ENCODE measurements at places on chromosomes 1 and 21. TPM values are rescaled to one million over a fixed set of nuclear protein-coding genes. Genes with fewer than 3 reads are reported as not detected.

Gene MNDA
- 5.7 TPM for total RNA-seq

Gene KCNK2
- 9.4 TPM for total RNA-seq

DNA sequence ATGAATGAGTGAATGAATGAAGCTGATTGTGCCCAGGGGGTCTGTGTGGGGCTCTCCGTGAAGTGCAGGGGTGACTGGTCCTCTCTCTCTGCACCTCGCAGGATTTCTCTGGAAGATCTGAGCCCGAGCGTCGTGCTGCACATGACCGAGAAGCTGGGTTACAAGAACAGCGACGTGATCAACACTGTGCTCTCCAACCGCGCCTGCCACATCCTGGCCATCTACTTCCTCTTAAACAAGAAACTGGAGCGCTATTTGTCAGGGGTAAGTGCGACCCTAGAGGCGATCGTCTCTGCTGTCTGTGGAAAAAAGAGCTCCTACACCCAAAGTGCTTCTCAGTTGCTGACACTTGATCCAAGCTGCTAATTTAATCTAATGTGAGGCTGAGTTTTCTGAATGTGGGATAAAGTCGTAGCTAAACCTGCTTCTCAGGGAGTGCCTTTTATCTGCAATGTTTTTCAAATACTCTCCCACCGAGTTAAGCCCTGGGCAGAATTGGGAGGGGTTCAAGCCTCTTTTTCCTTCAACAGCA, 101.7 kb downstream of the HUNK start:
- no peak for DNase-seq
- H3K27me3 ChIP-seq, result no peaks in the 10 kb centered on the region
- no peak overlapping the region for H3K4me3 ChIP-seq
- no peaks in the 10 kb centered on the region for H3K4me1 ChIP-seq
- peaks cover 3% of the 10 kb centered on the region for H3K36me3 ChIP-seq

- H3K4me1 ChIP-seq, result peaks cover 5% of the 10 kb centered on the region
- no peak for DNase-seq
- H3K27ac ChIP-seq, result no peak overlapping the region
- H3K36me3 ChIP-seq, result no peaks in the 10 kb centered on the region
- H3K27me3 ChIP-seq, result no peaks in the 10 kb centered on the region
Measured at GRCh38 chr1:231103961-231104360, 57.9 kb upstream of the TRIM67 start.

Gene KRTAP19-6
- total RNA-seq, result not detected

Gene ZNF496
- total RNA-seq, result 47.4 TPM

DNA sequence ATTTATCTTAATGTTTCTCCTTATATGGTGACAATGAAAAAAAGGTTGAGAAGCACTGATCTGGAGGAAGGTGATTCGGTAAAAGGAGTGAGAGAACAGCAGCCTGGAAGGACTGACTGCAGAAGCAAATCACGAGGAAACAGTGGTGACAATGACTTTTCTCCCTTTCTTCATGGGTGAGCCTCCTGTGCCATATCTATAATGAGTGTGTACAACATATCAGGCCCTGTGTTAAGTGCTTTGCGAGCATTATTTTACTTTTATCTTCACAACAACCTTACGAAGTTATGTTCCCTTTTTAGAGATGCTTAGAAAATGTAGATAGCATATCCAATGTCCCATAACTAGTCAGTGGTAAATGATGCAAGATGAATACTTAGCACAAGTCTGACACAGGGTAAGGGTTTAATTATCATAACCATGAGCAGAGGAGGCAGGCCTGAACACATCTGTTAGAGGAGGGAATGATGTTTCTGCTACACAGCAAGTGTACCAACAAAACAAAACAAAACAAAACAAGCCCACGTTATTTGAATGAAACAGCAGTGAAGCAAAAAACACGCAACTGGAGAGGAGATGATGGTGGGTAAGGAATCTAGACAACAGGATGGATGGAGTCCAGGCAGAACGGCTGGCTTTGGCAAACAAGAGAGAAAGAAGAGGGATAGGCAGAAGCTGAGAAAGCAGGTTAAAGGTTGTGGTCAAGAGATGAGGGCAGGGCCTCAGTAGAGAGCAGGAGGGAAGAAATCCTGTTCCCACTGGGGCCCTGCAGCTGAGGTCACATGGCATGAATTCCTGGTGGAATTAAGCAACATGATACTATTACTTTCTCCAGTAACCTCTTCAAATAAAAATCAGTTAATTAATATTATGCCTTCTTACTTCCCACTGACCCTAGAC, 29.6 kb downstream of the GNG12 start:
- H3K4me3 ChIP-seq, result no peak overlapping the region
- no peaks in the 10 kb centered on the region for H3K4me1 ChIP-seq
- no peak for DNase-seq

- H3K27ac ChIP-seq, result peak overlapping the region; percentile 93
- H3K27me3 ChIP-seq, result no peaks in the 10 kb centered on the region
- H3K4me3 ChIP-seq, result peak overlapping the region; percentile 50
- no peaks in the 10 kb centered on the region for H3K36me3 ChIP-seq
- no peak for DNase-seq
Measured at GRCh38 chr1:2132222-2133038, 62.1 kb downstream of the FAAP20 start.

DNA sequence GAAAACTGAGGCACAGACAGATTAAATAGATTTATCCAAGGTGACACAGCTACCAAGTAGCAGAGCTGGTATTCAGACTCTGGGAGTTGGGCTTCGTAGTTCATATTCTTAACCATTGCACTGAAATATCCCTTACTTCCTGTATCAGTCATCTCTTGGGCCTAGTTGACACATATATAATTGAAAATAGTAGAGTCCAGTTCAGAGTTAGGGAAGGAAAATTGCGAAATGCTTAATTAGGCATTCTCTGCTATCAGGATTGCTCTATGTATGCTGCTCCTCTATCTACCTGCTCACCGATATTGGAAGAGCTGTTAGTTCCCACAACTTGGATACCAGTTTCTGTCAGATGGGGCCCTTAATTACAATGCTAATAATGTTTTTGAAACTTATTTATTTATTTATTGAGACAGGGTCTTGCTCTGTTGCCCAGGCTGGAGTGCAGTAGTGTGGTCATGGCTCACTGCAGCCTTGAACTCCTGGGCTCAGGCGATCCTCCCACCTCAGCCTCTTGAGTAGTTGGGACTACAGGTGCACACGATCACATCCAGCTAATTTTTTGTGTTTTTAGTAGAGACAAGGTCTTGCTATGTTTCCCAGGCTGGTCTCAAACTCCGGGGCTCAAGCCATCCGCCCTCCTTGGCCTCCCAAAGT, 8.2 kb downstream of the RCOR3 start:
- H3K27ac ChIP-seq, result no peak overlapping the region
- H3K36me3 ChIP-seq, result no peaks in the 10 kb centered on the region
- DNase-seq, result no peak
- H3K27me3 ChIP-seq, result no peaks in the 10 kb centered on the region
- no peaks in the 10 kb centered on the region for H3K4me1 ChIP-seq
- no peak overlapping the region for H3K4me3 ChIP-seq

GRCh38 chr1:92872719-92873118, 40.9 kb downstream of the RPL5 start:
- no peaks in the 10 kb centered on the region for H3K27me3 ChIP-seq
- no peak for DNase-seq
- no peak overlapping the region for H3K4me3 ChIP-seq
- H3K4me1 ChIP-seq, result no peaks in the 10 kb centered on the region
- no peak overlapping the region for H3K27ac ChIP-seq

- no peaks in the 10 kb centered on the region for H3K27me3 ChIP-seq
- H3K4me1 ChIP-seq, result no peaks in the 10 kb centered on the region
- no peaks in the 10 kb centered on the region for H3K36me3 ChIP-seq
Measured at GRCh38 chr1:81330111-81330510, 470.6 kb upstream of the ADGRL2 start.

GRCh38 chr1:76068542-76068941, 6.0 kb upstream of the ST6GALNAC3 start:
- H3K4me3 ChIP-seq, result no peak overlapping the region
- no peaks in the 10 kb centered on the region for H3K36me3 ChIP-seq
- H3K4me1 ChIP-seq, result no peaks in the 10 kb centered on the region
- no peak overlapping the region for H3K27ac ChIP-seq
- no peak for DNase-seq

Gene KIRREL1
- total RNA-seq, result 60.6 TPM

Gene GJA8
- not detected for total RNA-seq

GRCh38 chr1:114238053-114238452, 84.4 kb upstream of the SYT6 start:
- no peak overlapping the region for H3K27ac ChIP-seq
- no peak for DNase-seq
- no peaks in the 10 kb centered on the region for H3K4me1 ChIP-seq

Gene PLA2G2C
- not detected for total RNA-seq

DNA sequence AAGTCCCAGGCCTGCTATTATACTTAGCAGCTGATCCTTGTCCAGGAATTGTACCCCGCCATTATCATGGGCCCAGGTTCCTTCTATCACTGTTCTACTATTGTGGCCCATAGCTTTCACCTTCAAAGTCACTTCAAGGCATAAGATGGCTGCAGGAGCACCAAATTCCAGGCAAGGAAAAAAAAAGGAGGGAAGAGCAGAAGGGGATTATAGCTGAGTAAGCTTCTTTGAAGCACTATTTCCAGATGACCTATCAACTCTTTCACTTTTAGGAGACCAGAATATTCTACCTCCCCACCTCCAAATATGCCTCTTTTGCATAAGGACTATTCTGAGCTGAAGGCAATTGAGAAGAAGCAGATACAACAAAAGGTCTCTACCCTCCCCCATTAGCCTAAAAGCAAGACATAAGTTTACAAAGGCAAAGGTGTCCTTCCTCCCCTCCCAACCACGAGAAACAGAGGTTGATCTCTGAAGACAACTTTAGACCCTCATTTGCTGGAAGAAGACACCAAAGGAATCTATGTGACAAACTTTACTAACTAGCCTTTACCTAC, 41.8 kb downstream of the PTAFR start:
- DNase-seq, result no peak
- no peak overlapping the region for H3K27ac ChIP-seq
- H3K4me1 ChIP-seq, result no peaks in the 10 kb centered on the region
- no peaks in the 10 kb centered on the region for H3K36me3 ChIP-seq

DNA sequence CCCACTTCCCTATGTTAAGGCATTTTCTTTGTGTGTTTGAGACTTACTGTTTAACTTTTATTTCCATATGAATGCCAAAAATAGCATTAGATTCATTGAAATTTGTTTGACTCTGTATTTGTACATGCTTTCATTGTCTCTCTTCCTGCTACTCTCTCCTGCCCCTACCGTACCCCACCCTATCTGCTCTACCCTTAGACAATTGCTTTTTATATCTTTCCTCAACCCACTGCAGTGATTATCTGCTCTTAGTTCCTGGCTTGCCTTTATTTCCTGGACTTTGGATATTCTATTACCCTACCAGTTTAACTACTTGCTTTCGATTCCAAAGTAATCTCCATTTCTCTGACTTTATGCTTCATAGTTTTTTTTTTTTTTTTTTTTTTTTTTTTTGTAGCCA, 10.5 kb downstream of the RAVER2 start:
- H3K36me3 ChIP-seq, result no peaks in the 10 kb centered on the region
- no peaks in the 10 kb centered on the region for H3K27me3 ChIP-seq
- no peak for DNase-seq
- no peak overlapping the region for H3K4me3 ChIP-seq
- no peak overlapping the region for H3K27ac ChIP-seq

DNA sequence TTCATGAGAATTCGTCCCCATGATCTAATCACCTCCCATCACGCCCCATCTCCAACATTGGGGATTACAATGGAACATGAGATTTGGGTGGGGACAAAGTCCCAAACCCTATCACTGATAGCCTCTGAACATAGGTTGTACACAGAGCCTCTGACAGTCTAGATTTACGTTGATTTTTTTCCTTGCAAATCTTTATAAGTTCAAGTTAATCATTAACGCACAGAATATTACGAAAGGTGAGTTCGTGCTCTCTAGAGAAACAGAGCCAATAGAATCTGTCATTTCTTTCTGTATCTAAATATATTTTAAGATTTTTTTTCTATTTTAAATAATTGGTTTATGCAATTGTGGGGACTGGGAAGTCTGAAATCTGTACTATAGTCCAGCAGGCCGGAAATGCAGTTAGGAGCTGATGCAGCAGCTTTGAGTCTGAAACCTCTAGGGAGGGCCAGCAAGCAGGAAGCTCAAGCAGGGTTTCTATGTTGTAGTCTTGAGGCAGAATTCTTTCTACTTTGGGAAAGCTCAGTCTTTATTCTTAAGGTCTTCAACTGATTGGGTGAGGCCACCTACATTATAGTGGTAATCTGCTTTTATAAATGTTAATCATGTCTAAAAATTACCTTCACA, 61.0 kb downstream of the SELENOF start:
- DNase-seq, result no peak
- H3K4me3 ChIP-seq, result no peak overlapping the region
- H3K4me1 ChIP-seq, result no peaks in the 10 kb centered on the region
- no peak overlapping the region for H3K27ac ChIP-seq
